RWPE2 (cell line): ENCODE measurements at places on chromosomes 2 and 18.

GRCh38 chr18:61853855-61854254 lies 39.0 kb downstream of the RNF152 start:
- DNase-seq = no peak

DNA sequence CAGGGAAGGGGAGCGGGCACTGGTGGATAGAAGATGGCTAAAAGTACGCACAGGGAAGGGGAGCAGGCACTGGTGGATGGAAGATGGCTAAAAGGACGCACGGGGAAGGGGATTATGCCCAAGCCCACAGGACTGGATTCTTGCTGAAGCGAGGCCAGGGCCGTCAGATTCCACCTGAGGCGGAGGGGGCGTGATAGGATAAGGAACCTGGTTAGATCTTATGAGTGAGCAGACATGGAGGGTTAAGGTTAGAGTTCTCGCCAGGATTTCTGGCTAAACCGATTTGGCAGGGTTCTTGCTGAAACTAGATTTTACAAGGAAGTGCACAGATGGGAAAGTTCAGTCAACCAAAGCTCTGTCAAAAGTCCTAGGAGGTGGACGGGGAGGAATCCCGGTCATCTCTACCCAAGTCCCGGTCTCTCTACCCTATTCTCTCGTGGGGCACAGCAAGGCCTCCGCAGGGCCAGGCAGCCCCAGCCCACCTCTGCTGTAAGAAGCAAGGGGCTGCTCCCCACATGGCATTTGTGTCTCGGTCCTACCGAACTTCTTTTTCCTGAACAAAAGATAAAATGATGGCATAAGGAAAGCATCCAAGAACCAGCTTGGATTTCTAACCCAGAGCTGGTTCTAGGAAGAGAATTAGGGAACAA lies 140.8 kb downstream of the PTGR3 start:
- DNase-seq = no peak

DNA sequence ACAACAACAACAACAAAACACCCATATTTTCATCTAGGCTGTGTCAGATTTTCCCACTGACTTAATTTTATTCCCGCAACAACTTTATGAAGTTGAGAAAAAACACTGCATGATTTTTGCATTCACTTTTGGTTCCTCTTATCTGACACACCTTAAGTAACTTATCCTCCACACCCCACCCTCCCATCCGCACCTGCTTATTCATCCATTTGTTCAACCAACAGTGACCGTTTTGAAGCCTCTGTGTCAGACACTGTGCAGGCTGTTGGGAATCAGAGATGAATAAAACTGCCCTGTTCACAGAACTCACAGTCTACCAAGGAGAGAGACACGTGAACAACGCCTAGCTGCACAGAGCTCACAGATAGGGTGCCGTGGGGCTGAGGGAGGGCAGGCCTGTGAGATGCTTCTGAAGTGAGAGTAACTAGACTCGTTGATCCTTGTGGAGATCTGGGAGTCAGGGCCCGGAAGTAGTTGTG lies 7.4 kb downstream of the CNNM4 start:
- DNase-seq = no peak

GRCh38 chr18:49021433-49022129 lies 70.8 kb upstream of the SMAD7 start:
- DNase-seq = peak; percentile 86

- DNase-seq = no peak
Measured at GRCh38 chr18:77039196-77040130, 93.1 kb downstream of the MBP start.

GRCh38 chr2:15142069-15142689 lies 419.0 kb downstream of the NBAS start:
- no peak for DNase-seq

- DNase-seq = no peak
Measured at GRCh38 chr2:146651361-146651760, 1193.5 kb upstream of the ACVR2A start.

GRCh38 chr2:73307720-73308119 lies 14.4 kb upstream of the EGR4 start:
- DNase-seq = no peak

- DNase-seq = no peak
Measured at GRCh38 chr18:43009674-43010073, 105.8 kb downstream of the RIT2 start.

GRCh38 chr2:240426845-240427721 lies 8.4 kb upstream of the GPC1 start:
- DNase-seq = no peak

- no peak for DNase-seq
Measured at GRCh38 chr18:5288517-5288935, 7.0 kb downstream of the ZBTB14 start.

DNA sequence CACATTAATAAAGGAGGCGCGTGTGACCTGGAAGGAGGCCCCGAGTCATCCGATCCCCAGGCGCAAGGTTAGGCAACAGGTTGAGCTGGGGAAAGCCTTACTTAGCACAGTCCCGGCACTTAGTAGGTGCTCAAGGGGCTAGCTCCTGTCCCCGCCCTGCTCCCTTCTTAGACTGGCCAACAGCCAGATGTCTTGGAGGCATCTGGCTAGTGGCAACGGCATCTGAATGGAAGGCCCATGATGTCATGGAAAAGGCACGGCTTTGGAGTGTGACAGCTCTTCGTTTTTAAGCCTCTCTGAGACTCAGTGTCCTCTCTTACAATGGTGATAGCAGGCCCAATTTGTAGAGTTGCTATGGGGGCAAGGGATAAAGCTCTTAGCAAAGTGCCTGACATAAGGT lies 258.3 kb downstream of the CYRIA start:
- no peak for DNase-seq

DNA sequence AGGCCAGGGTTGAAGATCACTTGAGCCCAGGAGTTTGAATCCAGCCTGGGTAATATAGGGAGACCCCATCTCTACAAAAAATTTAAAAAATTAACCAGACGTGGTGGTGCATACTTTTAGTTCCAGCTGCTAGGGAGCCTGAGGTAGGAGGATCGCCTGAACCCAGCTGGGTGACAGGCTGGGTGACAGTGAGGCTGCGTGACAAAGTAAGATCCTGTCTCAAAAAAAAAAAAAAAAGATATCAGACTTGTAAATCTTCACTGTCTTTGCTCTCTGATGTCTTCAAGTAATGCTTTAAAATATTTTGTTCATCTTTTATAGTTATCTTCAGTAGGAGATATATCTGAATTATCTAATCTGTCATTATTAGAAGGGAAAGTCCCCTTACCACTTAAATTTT lies 10.5 kb downstream of the CAMKMT start:
- DNase-seq = no peak

GRCh38 chr2:54422072-54422581 lies 34.0 kb upstream of the SPTBN1 start:
- no peak for DNase-seq

- DNase-seq = no peak
Measured at GRCh38 chr2:216114382-216114713, 5.2 kb downstream of the XRCC5 start.

GRCh38 chr18:79911344-79912270 lies 39.8 kb downstream of the SLC66A2 start:
- DNase-seq = no peak

DNA sequence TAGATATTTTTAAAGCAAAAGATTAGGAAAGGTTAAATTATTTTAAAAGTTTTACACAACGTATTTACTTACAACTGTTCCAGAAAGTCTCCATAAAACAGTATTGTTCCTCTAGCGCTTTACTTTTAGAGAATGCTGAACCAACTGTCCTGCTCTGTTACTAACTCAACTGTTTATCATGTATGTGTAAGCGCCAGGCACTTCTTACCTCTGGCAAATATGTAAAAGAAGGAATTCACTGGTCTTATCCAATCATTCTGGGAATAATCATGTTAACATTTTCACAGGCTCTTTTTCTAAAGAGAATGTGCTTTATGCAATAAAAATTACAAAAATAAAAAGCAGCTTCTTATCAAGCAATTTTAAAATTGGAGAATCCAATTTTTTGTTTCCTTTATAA lies 68.0 kb downstream of the COBLL1 start:
- no peak for DNase-seq

DNA sequence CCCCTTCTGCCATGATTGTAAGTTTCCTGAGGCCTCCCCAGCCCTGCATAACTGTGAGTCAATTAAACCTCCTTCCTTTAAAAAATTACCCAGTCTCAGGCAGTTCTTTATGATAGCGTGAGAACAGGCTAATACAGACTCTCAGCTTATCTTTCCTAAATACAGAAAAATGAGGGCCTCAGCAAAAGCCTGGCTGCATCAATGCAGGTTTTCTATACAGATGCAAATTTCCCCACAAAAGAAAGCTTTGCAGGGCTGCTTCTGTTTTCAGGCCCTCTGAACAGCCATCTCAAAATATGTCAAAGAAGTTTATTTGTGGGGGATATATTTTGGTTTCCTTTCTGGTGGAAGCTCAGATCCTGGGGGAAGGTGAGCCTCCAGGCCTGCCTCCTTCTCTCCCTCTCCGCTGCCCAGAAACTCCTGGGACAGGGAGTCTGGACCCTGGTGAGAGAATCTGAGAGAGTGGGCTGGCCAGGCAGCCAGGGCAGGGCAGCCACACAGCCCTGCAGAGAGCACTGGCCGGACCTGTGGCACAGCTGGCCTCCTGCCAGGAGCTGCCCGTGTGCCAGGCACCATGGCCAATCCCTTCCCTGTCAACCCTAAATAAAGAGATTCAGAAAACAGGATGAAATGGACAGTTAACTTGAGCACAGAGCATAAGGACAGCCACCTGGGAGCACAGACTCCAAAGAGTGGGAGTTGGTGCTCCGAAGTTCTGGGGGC lies 21.6 kb upstream of the AGXT start:
- DNase-seq = no peak
